ENCODE measurements at places on chromosomes 11 and 22.
A peak's percentile ranks its signal among the peaks of the same experiment; 100 is the strongest.

DNA sequence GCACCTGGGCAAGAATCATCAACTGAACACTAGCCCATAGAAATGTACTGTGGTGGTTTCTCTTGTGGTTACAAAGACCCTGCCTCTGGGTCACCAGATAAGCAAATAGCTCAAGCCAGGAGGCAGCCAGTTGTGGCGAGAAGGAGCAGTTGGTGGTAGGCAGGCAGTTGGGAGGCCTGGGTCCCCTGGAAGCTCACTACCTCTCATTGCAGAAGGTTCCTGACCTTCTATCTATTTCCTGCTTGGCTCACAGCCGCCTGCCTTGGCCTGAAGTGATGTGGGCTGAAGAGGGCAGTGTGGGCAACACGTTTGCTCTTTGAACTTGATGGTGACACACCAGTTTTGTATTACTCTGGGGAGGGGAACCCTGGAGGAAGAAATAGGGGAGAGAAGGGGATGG, 34.7 kb downstream of the NECTIN1 start:
- DNase-seq: no peak

DNA sequence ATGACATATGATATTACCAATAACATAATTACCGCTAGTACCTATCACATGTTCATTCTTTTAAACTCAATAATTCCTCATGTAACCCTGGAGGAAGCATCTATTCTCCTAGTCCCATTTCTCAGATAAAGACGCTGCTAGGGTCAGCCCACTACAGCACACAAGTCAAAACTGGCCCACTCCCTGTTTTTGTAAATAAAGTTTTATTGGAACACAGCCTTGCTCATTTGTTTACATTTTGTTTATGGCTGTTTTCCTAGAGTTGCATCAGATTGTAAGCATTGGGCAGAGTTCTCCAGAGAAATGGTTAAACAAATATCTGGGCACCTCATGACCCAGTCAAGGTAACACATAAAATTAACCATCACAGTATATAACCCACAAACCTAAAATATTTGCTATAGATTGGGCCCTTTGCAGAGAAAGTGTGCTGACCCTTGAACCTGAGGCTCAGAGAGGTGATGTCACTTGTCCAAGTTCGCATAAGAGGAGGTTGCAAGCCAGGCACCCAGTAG, 36.8 kb downstream of the MN1 start:
- DNase-seq: no peak

- DNase-seq: peak; percentile 63
These were observed 15.6 kb upstream of the RDX start for GRCh38 chr11:110311783-110312579.

- no peak for DNase-seq
These were observed 16.0 kb downstream of the QSER1 start for GRCh38 chr11:32908619-32909018.

- no peak for DNase-seq
These were observed 892.9 kb downstream of the OPCML start for GRCh38 chr11:132639403-132639802.

GRCh38 chr11:97430877-97431276, 1041.1 kb downstream of the JRKL start:
- peak; percentile 45 for DNase-seq

DNA sequence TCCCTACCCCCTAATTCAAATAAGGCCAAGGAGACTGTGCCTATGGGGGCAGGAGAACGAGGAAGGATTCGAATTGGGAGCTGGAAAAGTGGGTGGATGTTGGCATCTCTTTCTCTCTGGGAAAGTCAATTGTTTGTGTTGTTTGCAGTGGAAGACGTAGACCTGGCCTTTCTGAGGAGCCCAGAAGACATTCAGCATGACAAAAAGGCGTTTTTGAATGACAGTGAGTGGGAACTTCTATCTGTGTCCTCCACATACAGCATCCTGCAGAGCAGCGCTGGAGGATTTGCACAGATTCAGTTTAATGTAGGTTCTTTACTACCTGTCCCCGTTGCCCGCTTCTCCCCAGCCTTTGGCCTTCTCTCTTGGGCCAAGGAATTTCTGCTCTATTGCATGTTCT, 28.2 kb downstream of the HTR3B start:
- no peak for DNase-seq

- no peak for DNase-seq
These were observed 141.3 kb downstream of the NAV2 start for GRCh38 chr11:19853920-19854319.

GRCh38 chr11:114348200-114349191, 51.8 kb downstream of the C11orf71 start:
- DNase-seq: peak; percentile 83

- DNase-seq: peak; percentile 82
These were observed 34.6 kb upstream of the CEP126 start for GRCh38 chr11:101880222-101880621.

- DNase-seq: peak; percentile 86
These were observed 9.9 kb upstream of the CELSR1 start for GRCh38 chr22:46547179-46547882.

DNA sequence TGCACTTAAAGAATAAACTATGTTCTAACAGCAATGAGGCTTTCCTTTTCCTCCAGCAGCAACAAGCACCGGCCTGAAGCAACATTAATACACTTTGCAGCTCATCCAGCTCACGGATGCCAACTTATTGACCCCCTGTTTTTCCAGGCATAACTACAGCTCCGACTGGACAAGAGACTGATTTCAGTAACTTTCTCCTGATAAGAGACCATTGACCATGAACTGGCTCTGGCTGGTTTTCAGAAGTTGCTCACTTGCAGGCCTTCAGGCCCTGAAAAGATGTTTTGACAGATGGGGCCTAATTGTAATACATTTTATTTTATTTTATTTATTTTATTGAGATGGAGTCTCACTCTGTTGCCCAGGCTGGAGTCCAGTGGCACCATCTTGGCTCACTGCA, 27.5 kb downstream of the GGT5 start:
- DNase-seq: no peak

- DNase-seq: peak; percentile 49
These were observed 210.0 kb downstream of the NAV2 start for GRCh38 chr11:19922689-19923035.

DNA sequence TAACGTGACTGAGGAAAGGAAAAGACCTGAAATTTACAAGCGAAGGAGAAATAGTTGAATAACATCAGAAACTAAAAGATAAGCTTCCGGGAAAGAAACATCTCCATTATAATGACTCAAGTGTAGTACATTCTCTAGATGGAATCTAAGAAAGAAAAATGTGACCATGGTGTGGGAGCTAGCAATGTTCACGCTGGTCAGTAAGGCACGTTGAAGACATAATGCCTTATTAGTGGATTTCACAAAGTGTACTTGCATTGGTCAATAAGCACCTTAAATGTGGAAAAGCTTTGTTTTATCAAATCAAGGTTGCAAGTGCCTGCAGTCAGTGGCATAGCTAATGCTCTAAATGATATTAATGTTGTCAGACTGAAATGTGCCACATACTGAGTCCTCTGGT, 2.8 kb upstream of the LARGE1 start:
- DNase-seq: no peak

DNA sequence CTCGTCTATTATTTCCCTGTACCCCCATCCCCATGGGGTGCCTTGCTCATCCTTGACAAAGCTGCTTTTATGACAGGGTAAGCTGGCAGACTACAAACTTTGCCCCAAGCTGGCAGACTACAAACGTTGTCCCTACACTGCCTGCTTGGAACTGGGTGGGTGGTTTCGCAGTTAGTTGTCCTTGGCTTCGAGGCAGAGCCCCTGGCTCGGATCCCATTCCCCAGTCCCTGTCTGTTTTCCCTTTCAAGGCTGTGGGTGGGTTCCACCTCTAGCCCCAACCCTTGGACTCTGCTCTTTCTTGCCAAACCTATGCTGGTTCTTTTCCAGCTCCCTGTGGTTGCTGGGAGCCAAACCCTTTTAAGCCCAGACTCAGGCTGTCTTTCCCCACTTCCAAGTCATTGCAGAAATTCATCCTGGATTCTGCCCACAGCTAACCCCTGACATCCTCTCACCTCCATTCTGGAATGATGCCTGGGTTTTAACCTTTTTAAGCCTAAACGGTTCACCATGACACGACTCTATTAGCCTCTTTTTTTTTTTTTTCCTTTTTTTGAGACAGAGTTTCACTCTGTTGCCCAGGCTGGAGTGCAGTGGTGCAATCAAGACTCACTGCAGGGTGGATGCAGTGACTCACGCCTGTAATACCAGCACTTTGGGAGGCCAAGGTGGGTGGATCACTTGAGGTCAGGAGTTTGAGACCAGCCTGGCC, 9.2 kb upstream of the RBM14 start:
- DNase-seq: peak; percentile 40

DNA sequence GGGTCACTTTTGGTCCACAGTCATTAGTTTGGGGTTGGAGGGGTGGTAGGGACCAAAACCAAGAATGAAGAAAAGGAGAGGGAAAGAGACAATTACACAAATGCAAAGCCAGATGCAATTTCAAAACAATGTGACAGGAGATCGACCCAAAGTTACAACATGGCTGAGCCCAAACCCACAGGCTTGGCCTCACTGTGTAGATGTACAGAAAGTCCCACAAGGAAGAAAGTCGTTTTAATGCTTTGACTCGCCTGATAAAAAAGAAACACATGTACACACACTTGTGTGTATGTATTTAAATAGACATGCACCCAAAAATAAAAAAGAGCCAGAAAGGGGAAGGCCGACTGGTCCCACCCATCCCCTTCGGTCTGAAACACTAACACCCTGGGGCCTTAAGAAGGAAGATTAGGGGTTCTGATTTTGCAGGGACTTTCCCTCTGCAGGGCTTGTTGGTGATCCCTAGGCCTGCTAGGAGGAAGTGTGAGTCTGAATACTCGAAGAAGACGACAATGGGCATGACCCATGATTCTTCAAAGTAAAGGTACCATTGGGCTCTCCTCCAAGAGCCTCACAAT, 104.1 kb downstream of the ETS1 start:
- no peak for DNase-seq

Measured in ELR (cell line).